ENCODE measurements at places on chromosomes 12 and 14. TPM values are rescaled to one million over a fixed set of nuclear protein-coding genes. Genes with fewer than 3 reads are reported as not detected.

NEUROD4 gene
- not detected for total RNA-seq

PSMB11 gene
- total RNA-seq, result not detected

SARNP gene
- total RNA-seq, result 39.0 TPM

RIPK3 gene
- 12.7 TPM for total RNA-seq

GRCh38 chr12:79885911-79886490, 48.9 kb downstream of the PPP1R12A start:
- no peak for DNase-seq

IL26 gene
- total RNA-seq, result not detected

GRCh38 chr14:105218611-105219010, 29.7 kb upstream of the BTBD6 start:
- no peak for DNase-seq

GRCh38 chr14:49875640-49876198, 17.2 kb upstream of the ARF6 start:
- no peak for DNase-seq

DNA sequence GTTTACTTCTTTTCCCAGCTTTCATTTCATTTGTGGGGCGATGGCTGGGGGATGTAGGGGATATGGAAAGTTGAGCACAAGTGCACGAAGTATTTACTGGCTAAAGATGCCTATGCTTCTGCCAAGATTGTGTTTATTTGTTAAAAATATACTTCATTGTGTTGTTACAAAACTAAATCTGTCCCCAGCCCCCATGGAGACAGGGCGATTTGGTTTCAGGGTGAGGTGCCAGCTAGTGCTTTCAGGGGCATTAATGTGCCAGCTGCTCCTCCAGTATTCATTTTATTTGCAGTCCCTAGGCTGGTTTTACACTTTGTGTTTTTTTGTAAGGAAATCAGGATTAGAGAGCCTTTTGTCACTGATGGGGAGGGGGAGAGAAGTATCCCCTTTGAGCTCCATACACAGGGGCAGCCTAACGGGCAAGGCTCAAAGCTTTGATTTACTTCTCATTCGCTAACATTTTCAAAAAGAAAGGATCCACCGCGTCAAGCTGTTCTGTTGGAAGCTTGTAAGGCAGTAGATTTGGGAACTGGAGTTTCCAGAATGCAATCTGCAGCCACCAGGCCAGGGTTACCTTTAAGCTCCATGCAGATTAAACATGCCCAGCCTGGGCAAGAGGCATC, 198.7 kb upstream of the PLEKHG7 start:
- no peak for DNase-seq

DLK1 gene
- total RNA-seq, result not detected

DNA sequence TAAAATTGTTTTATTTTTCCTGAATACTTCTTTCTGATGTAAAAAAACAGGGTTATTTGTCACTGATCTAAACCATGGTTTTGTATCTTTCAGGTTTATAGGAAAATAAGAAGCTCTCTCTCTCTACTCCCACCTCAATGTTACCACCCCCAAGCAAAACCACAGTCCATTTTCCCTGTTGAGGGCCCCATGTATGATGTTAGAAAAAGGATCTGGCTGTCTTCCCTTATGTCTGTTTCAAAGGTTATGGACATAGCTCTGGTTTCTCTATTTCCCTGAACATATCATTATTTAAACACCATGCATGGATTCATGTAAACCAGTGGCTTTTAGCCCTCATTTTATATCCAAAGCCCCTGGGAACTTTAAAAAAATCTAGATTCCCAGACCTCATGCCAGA, 649.0 kb upstream of the TBX3 start:
- DNase-seq, result no peak

WNT1 gene
- total RNA-seq, result not detected

DNA sequence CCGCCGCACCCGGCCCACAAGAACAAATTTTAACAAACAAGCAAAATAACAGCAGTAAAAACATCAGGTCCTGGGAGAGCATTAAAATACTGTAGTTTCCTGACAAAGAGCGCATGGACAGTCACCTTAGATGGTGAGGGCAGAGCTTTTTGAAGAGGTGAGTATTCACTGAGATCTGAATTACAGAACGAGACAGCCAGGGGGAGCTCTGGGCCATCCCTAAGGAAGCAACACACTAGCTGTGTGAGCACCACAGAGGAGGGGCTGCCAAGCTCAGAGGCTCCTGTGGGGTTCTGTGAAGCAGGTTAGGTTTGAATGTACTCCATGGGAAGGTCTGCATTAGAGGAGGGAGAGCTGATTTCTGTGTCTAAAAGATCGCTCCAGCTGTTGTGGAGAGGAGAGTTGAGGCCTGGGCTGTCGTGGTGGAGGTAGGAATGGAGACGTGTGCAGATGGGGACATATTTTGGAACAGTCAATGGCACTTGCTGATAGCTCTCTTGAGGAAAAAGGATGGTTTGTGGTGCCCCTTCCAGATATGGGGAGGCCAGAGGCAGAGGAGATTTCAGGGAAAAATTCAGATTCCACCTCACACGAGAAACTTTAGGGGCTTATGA, 72.9 kb downstream of the TRAFD1 start:
- no peak for DNase-seq

CIDEB gene
- total RNA-seq, result 19.1 TPM

- no peak for DNase-seq
Measured at GRCh38 chr12:132772606-132773005, 11.0 kb upstream of the ANKLE2 start.

DNA sequence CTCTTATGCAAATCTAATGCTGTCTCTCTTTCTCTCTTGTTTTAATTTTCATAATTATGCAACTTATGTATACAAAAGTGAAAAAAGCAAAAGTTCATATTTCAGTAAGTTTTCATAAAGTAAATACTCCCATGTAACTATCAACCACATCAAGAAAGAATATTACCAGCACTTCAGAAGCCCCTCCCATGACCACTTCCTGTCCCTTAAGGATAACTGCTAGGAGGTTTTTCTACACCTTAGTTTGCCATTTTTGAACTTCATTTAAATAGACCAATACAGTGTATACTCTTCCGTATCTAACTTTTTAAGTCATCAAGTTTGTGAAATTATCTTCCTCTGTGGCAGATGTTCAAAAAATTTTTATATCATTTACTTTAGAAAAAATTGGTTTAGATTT, 547 bp upstream of the OR4K15 start:
- no peak for DNase-seq

- no peak for DNase-seq
Measured at GRCh38 chr12:88743946-88744685, 163.8 kb upstream of the KITLG start.

Data from mesenteric fat pad (tissue), 1 donor.